Mucosa of descending colon (tissue), 3 donors: ENCODE measurements at places on chromosomes 4 and X. TPM values are rescaled to one million over a fixed set of nuclear protein-coding genes. Genes with fewer than 3 reads are reported as not detected.

DNA sequence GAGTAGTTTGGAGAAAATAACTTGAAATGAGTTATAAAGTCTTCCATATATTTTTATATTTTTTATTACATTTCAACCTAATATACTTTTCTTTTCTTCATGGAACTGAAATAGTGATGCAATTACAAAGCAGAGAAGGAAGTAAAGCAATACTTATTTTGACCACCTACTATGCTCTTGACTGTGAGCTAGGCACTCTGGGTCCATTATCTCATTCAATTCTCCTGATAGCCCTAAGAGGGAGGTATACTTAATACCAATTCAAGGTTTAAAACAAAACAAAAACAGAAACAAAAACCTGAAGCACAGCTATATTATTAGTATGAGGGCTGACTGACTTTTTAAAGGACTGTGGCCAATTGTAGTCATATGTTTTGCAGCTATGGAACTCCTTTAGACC lies 193.5 kb downstream of the MAD2L1 start:
- DNase-seq: no peak

DNA sequence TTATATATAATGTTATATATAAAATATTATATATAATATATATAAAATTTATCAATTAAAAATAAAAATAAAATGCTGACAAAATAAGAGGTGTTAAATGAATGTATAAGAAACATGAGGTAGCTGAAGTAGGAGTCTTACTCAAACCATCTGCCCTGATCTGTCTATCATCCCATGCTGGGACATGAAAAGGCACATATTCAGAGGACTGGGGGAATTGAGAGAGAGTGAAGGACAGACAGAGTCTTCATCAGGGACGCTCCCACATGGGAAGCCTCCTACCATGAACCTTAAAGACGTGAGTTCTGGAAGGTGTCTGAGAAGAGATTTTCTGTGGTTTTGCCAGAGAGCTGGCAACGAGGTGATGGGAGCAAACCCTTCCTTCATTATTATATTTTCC lies 4.1 kb upstream of the ARSF start:
- DNase-seq: no peak

DNA sequence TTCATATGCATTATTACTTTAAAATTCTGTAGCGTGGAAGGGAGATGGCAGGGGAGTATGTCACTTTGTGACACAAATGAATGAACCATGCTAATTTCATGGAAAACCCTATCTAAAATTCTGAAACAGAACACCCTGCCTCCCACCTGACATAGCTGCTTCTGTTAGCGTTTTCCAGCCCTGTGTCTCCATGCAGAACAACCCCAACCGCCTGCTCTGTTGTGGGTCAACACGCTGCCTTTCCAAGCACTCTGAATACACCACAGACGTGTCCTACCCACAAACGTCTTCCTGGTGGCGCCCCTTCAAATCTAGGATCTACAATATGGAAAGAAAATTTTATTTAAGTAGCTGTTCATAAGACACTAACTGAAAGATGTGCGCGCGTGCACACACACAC lies 238.6 kb downstream of the TRIML1 start:
- no peak for DNase-seq

DNA sequence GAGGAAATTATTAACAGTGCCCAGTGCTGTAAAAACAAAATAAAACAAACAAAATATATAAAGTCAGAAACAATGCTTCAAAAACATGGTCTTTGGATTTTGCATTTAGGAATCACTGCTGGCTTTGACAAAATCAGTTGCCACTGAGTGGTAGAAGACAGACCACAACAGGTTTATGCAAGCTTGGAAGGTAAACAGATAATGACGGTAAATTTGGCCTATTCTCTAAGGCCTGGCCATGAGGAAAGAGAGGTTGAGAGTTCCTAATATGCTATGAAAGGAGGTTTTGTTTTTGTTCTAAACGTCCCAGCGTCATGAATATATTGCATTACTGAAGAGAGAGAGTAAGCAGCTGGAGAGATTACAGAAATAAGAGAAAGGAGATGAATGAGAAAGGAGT lies 629.4 kb downstream of the STPG2 start:
- DNase-seq: no peak

DNA sequence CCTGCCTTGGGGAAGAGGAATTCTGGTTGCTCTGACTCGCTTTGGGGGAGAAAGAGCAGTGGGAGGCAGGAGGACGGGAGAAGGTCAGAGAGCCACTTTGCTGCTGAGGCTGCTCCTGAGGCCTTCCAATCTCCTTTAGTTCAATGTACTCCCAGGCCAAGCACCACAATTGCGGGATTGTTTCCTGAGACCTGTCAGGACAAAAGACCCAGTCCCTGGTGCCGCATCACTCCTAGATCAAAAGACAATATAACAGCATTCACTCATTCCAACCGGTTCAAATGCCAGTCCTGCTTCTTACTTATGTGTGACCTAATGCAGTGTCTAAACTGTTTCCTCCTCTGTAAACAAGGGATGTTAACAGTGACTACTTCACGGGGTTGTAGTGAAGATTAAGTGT lies 106.4 kb downstream of the TRIML1 start:
- DNase-seq: no peak

- no peak for DNase-seq
These were observed 74.4 kb downstream of the PAPSS1 start for GRCh38 chr4:107645604-107646003.

- DNase-seq: no peak
These were observed 20.6 kb downstream of the SH3KBP1 start for GRCh38 chrX:19866626-19867410.

The PRPS2 gene
- 68.5 TPM for total RNA-seq

The APELA gene
- total RNA-seq: not detected

The GABRG1 gene
- total RNA-seq: not detected

The HTATSF1 gene
- 29.2 TPM for total RNA-seq

The HTN1 gene
- not detected for total RNA-seq

The PNMA6A gene
- total RNA-seq: 0.27 TPM
